ENCODE measurements at places on chromosomes 6 and 20.

DNA sequence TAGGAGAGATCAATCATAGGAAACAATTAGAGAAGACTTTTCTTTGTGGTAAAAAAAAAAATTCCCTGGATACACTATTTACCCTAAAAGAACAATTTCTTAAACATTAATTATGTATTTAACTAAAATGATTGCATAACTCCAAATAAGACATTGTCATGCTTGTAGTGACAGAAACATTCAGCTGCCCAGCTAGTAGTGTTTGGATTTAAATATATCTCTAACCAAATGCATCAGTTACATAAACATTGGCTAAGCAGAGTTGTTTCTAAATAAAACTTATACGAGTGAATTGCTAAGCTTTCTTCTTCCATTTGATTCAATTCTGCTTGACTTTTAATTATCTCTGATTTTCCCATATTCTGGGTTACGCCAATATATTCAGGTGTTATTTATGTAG is 23.7 kb downstream of the MLIP start:
- no peak for DNase-seq

DNA sequence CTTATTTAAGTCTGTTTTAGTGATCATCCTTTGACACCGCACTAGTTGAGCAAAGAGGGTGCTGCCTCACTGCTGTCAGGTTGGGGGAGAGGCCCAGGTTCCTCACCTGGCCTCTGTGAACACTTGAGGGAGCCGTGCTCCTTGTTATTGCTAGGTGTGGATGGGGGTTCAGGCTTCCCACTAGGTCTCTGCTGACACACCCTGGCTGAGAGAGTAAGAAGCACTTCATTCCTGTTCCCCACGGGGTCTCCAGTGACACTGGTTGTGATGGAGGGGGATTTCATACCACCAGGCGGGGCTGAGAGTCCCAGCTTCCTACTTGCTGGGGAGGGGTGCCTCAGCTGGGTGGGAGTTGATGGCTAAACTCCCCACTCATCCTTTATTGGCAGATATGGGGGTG is 11.1 kb upstream of the NOTCH4 start:
- DNase-seq, result no peak

GRCh38 chr6:50030350-50030749 is 8.6 kb upstream of the DEFB110 start:
- DNase-seq, result no peak

DNA sequence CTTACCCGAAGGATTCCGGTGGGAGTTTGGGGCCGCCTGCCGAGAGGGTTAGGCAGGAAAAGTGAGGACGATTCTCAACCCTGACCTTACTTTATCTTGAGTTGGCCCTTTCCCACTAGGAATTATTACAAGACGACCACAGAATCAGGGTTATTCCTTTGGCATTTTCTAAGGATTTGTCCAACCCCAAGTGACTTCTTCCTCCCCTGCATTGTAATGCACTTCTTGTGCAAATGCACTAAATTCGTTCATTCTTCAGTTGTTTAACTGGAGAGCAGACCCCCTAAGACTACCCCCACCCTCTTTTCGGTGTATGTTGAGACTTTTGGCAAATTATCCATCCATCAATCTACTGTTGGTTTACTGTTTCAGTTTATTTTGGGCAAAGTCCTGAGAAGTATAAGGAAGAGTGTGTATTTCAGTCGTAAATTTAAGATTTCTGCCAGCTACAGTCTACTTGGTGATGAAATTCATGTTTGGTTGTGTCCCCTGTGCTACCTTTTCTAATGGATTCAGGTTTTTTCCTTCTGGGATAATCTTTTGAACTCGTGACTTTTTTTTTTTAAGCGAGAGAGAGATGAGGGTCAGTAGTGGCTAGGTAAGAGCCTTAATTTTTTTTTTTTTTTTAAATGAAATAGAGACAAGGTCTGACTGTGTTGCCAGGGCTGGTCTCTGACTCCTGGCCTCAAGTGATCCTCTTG is 611 bp upstream of the TMEM217 start:
- no peak for DNase-seq

DNA sequence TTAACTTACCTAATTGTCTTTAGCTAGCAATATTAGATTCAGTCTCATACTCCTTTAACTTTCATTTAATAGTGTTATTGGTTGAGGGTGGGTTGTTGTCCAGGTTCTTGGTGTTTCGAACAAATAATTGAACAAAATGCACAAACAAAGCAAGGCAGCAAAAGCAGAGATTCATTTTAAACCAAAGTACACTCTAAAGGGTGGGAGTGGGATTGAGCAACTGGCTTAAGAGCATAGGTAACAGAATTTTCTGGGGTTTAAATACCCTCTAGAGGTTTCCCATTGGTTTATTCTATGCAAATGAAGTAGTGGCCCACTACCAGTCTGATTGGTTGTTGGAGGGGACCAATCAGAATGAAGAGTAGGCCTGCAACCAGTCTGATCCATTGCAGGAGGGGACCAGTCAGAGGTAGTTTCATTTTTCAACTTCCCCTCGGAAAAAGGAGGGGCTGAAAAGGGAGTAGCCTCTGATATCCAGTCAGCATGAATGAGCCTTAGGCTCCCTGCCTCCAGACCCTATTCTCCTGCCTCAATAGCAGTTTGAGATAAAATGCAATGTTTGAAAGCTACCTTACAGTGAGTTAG is 26.3 kb upstream of the RAB23 start:
- DNase-seq, result no peak

- DNase-seq, result no peak
These were observed 553.7 kb downstream of the CD109 start for GRCh38 chr6:74249658-74250057.
